ENCODE measurements at places on chromosomes 4 and X.
A peak's percentile ranks its signal among the peaks of the same experiment; 100 is the strongest.

GRCh38 chr4:176789955-176790354 is 2.8 kb downstream of the VEGFC start:
- DNase-seq = no peak

DNA sequence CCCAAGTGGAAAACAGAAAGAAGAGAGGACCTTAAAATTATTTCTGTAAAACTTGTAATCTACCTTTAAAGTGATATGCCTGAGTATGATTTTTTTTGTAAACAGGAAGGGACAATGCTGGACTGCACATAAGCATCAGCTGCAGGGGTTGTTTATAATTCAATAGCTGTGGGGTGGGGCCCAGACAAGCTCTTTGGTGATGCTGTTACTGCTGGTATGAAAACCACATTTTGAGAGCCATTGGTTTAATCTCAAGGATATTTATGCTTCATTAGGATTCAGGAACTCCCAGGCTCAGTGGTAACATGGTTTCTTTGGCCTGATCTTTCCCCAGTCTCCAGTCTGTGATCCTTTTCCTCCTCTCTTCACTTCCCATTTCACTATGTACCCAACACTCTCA is 34.3 kb upstream of the GRPR start:
- no peak for DNase-seq

DNA sequence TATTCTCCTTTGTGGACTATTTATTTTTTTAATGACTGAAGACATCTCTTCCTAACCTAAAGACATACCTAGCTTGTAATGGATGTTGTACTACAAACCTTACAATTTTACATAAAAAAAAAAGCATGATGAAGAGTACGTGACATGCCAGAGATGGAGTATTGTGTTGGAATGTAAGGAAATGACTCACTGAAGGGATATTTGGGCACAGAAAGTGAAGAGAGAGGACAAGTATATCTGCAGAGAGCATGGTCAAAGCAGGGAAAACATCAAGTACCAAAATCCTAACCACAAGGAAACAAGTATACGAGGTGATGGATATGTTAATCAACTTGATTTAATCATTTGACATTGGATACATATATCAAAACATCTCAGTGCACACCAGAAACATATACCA is 1051.4 kb upstream of the PRKX start:
- no peak for DNase-seq

DNA sequence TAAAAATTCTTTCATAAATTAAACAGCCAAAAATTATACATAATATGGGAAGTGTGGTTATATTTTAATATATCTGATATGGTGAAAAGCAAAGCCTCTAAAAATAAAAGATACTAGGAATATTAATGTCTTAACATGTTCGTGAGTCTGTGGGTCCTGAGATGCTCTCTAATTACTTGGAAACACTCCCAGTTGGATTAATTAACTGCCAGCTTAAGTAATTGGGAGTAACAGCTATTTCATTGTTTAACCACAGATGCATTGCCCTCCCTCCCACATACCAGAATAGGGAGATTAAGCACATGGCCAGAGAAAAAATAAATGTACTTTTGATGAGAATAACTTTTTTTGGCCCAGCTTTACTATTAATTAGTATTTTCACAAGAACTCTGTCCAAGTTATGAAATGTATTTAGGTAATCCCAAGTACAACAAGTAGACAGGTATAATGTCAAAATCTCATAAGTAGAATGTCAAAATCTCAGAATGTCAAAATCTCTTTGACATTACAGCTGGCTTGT is 79.7 kb downstream of the BTC start:
- DNase-seq = no peak

- DNase-seq = no peak
Observed at GRCh38 chrX:139052461-139052860, 340.9 kb upstream of the FGF13 start.

- no peak for DNase-seq
Observed at GRCh38 chrX:133868682-133869081, 116.7 kb downstream of the GPC3 start.

GRCh38 chrX:155995321-155995875 is 2.1 kb upstream of the IL9R start:
- DNase-seq = no peak

- no peak for DNase-seq
Observed at GRCh38 chrX:8731559-8732395, at the start of gene ANOS1. Gene ANOS1, minus strand, starts transcription at chrX:8732137. Its CDS starts 101 bp downstream, at chrX:8732036.

GRCh38 chr4:168648929-168649328 is 152.1 kb downstream of the PALLD start:
- DNase-seq = no peak

DNA sequence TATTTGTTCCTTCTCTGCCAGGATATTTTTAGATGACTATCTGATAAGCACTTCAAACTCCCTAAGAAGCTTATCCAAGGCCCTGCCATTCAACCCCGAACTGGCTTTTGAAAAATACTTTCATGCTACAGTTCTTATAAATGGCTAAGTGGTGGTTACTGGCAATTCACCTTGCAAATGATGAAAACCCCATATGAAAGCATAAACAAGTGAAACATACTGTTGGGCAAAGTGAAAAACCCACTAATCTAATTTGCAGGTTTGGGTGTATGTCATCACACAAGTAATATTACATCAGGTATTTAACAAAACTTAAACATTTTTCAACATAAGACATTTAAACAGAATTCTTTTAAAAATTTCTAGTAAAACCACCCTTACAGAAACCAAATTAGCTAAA is 31.1 kb downstream of the TAPT1 start:
- DNase-seq = no peak

- no peak for DNase-seq
Observed at GRCh38 chr4:178941975-178942374, 1499.7 kb upstream of the AGA start.

GRCh38 chrX:69195192-69195591 is 29.9 kb upstream of the PJA1 start:
- DNase-seq = no peak

GRCh38 chr4:168919706-168920324 is 90.2 kb downstream of the CBR4 start:
- DNase-seq = no peak

DNA sequence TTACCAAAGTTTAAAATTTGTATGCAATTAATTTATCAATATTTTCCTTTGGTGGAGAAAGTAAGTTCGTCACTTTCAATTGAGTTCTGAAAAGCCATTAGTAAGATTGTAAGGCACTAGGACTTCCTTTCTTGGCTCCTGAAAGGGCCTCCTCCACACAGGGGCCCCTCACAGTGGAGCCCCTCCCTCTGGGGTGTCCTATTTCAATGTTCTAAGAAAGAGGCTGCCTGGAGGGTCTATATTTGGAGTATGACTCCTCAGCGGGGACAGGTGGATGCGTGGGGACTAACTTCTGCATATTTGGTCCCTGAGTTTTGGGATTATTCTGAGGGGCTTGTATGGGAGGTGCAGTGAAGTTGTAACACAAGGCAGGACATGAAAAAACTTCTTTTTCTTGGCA is 1.6 kb upstream of the ARMCX4 start:
- DNase-seq = no peak

GRCh38 chr4:8723222-8723980 is 130.8 kb downstream of the CPZ start:
- DNase-seq = no peak

- DNase-seq = no peak
Observed at GRCh38 chrX:15956681-15957080, 102.1 kb upstream of the AP1S2 start.

DNA sequence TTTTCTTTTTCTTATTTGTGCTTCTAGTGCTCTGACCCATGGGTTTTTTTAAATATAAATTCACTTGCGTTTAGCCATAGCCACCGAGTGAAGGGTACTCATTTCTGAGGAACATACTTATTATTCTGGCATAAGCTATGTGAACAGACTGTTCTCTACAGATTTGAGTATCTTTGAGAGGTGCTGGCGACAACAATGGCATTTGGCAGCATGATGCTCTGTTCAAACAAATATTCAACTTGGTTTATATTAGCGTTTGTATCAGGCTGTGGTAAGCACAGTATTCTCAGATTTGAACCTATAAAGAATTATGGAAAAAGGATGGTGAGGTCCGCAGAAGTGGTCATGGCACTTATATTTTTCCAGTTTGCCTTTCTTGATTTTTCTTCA is 108.7 kb upstream of the LIMCH1 start:
- DNase-seq = no peak

GRCh38 chr4:158540125-158540907 is 18.6 kb downstream of the RXFP1 start:
- no peak for DNase-seq

DNA sequence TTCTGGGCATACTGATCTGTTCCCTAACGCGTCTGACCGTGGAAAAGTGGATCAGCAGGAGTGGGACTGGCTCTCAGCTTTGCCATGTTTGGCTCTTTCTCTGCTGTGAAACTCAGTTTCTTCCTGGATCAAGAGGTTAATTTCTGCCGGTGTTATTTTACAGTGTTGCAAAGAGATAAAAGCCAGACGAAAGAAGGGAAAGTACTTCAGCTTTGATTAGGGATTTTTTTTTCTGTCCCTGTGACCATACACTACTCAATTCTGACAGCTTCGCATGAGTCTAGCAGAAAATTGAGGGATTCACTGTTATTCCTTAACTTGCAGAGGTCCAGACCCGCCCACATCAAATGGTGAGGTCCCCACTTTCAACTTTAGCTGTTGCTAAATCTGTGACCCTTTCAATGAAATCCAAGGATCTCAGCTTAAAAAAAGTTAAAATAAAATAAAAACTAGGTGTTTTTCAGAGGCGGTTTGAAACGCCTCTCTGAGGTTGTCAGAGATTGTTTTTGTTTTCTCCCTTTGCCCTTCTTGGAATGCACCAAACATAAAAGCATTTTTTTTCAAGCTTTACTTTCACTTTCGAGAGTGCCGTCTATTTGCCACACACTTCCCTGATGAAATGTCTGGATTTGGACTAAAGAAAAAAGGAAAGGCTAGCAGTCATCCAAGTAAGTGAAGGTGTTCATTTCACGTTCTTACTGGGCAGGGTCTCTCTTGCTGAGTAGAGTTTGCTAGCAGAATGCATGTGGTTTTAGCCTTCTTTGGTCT is at the start of gene TLR3:
TLR3 (plus strand) TSS at position 576 of the 768 bp plus-strand sequence. CDS start 7,464 bp downstream, outside the sequence.
- DNase-seq = peak; percentile 50

GRCh38 chrX:45435481-45435880 is 234.8 kb upstream of the DIPK2B start:
- no peak for DNase-seq

DNA sequence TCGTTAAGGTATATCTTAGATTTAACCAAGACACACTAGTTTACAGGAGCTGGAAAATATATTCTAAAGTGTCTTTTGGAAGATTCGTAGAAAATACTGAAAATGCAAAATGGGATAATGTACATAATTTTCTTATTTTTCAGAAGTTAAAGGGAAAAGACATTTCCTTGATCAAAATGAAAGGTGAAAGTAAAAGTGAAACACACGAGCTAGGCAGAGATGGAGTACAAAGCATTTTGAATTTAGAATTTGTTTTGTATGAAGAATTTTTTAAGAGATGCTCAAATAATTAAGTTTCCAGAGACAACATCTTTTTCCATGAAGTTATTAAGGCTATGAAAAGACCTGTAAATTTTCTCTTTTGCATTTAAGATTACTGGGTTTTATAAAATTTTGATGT is 2192.6 kb upstream of the AGA start:
- DNase-seq = no peak

GRCh38 chr4:133464311-133464710 is 315.2 kb downstream of the PCDH10 start:
- DNase-seq = no peak

GRCh38 chrX:10010686-10011085 is 43.5 kb downstream of the CLDN34 start:
- DNase-seq = no peak

DNA sequence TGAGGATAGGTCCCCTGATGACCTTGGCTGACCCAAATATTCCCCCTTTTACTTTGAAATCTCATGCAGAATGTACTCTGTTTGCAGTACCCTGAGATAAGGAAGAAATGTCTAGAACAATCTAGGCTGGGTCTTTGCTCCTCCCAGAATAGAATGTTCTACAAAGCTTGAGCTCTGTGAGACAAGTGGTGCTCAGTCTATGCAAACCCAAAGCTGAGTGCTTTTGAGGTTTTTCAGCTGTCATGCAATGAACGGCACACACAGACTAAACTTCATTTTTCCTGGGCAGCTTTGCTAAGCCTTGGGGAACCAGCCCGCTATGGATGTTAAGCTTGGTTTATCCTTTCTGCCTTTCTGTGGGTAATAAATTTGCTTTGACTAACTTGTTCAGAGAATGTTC is 513.6 kb downstream of the FAT4 start:
- no peak for DNase-seq

GRCh38 chr4:141174457-141174856 is 41.2 kb upstream of the RNF150 start:
- DNase-seq = no peak

- DNase-seq = no peak
Observed at GRCh38 chrX:154834562-154834961, at the start of gene SMIM9. Gene SMIM9, minus strand, starts transcription at chrX:154834662. Its CDS starts 3,806 bp downstream, at chrX:154830856.

All from CD8-positive, alpha-beta T cell (primary cell).